ENCODE measurements at places on chromosomes 12 and 14. TPM values are rescaled to one million over a fixed set of nuclear protein-coding genes. Genes with fewer than 3 reads are reported as not detected.

Gene CABP1
- total RNA-seq, result 8.5 TPM

Gene EXOC3L4
- total RNA-seq, result not detected

Gene HOXC4
- not detected for total RNA-seq

Gene SMOC1
- total RNA-seq, result 2.4 TPM

Gene EFS
- 27.8 TPM for total RNA-seq

Gene KRT77
- not detected for total RNA-seq

Gene OGFOD2
- total RNA-seq, result 17.4 TPM

Gene KRT85
- not detected for total RNA-seq

Gene PAX9
- not detected for total RNA-seq

Gene TSPAN8
- total RNA-seq, result not detected

Gene MAPKAPK5
- 91.5 TPM for total RNA-seq

GRCh38 chr12:106106892-106107291 lies 31.9 kb downstream of the NUAK1 start:
- H3K27ac ChIP-seq, result no peak overlapping the region
- H3K27me3 ChIP-seq, result no peaks in the 10 kb centered on the region
- no peaks in the 10 kb centered on the region for H3K36me3 ChIP-seq
- H3K4me3 ChIP-seq, result no peak overlapping the region

DNA sequence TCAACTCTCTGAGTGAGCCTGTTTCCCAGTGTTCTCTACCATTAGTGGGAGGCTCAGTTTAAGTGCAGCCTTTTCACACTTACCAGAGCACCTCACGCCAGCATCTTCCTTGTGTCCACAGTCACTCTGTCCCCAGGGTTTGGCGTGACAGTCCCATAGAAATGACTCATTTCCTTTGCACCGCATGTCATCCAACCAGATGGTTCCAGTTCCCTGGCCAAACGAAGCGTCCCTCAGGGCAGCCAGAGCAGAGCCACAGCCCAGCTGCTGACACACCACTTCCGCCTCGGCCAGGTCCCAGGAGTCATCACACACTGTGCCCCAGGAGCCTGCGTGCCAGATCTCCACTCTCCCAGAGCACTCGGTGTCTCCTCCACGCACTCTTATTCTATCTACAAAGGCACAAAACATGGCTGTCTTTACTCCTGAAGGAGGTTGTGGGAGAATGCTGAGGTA lies 65.4 kb downstream of the ACSM4 start:
- H3K4me1 ChIP-seq, result no peaks in the 10 kb centered on the region
- no peak overlapping the region for H3K4me3 ChIP-seq
- no peaks in the 10 kb centered on the region for H3K36me3 ChIP-seq
- no peak for DNase-seq

DNA sequence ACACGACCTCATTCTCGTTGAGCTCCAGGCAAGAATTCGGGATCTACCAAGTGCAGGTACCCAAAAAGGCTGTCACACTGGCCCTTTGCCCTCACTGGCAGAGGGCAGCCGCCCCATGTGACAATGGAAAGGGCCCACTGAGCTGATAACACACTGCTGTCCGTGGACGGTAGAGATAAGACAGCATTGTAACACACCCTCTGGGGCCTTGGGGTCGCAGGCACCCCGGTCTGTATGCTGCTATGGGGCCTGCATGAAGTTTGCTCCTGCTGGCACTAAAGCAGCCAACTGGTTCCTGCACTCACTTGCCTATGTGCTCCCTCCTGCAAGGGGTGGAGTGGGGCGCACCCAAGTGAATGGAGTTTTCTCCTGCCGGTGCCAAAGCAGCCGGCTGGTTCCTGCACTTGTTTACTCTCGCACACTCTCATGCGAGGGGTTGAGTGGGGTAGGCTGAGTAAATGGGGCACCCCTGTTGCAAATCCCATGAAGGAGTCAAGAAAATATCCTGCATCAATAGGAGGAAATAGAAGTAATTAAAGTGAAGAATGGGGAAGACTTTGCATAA lies 477.9 kb downstream of the ATP23 start:
- H3K27me3 ChIP-seq, result no peaks in the 10 kb centered on the region
- peaks cover 2% of the 10 kb centered on the region for H3K4me1 ChIP-seq
- no peak overlapping the region for H3K27ac ChIP-seq
- H3K36me3 ChIP-seq, result no peaks in the 10 kb centered on the region
- DNase-seq, result no peak
- H3K4me3 ChIP-seq, result no peak overlapping the region

- H3K4me3 ChIP-seq, result no peak overlapping the region
- H3K36me3 ChIP-seq, result no peaks in the 10 kb centered on the region
- H3K27ac ChIP-seq, result no peak overlapping the region
- no peaks in the 10 kb centered on the region for H3K27me3 ChIP-seq
- no peaks in the 10 kb centered on the region for H3K4me1 ChIP-seq
These were observed 390.1 kb downstream of the DPF3 start for GRCh38 chr14:72503696-72504368.

DNA sequence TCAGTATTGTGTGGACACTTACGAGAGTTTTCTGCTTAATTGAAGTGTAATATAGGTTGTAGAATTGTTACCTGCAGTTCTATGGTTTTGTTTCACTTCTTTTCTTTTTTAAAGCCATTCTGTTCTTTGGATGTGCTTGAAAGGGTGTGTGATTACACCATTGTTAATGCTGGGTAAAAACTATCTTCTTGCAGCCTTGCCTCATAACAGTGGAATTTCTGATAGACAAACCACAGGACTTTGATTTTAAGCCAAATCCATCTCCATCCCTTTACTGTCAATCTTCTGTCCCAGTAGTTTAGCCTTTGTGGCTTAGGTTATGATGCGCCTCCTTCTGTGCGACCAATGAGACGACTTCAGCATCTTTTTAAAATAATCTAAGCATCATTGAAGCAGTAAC lies 182.3 kb downstream of the PELI2 start:
- H3K27me3 ChIP-seq, result no peaks in the 10 kb centered on the region
- no peak for DNase-seq
- no peaks in the 10 kb centered on the region for H3K4me1 ChIP-seq
- no peak overlapping the region for H3K4me3 ChIP-seq
- no peaks in the 10 kb centered on the region for H3K36me3 ChIP-seq

- H3K27me3 ChIP-seq, result no peaks in the 10 kb centered on the region
- no peaks in the 10 kb centered on the region for H3K36me3 ChIP-seq
- H3K27ac ChIP-seq, result no peak overlapping the region
- H3K4me1 ChIP-seq, result peaks cover 4% of the 10 kb centered on the region
These were observed 13.5 kb upstream of the NRDE2 start for GRCh38 chr14:90345239-90345557.

- H3K36me3 ChIP-seq, result no peaks in the 10 kb centered on the region
- H3K27me3 ChIP-seq, result no peaks in the 10 kb centered on the region
- peak; percentile 78 for DNase-seq
- H3K4me1 ChIP-seq, result peaks cover 29% of the 10 kb centered on the region
These were observed 938 bp upstream of the SLC25A29 start for GRCh38 chr14:100306998-100307765.

DNA sequence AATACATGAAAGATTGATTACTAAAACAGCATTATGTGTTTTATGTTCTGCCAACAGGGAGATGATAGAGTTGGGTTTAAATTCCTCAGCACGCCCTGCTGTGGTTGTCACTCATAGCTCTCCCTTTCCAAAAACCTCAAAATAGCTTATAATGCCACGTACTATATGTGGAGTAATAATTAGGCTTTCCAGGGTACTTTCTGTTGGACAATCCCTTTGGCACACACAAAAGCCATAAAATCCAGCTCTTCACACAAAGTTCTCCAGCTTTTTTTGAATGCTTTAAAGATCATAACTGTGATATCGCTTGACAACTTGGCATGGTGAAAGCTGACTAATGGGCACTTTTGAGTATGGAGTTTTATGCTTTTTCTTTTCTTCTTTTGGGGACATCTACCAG lies 145.3 kb upstream of the DCN start:
- no peak for DNase-seq
- H3K36me3 ChIP-seq, result no peaks in the 10 kb centered on the region
- no peak overlapping the region for H3K4me3 ChIP-seq
- H3K27me3 ChIP-seq, result no peaks in the 10 kb centered on the region

- no peak overlapping the region for H3K27ac ChIP-seq
- peaks cover 45% of the 10 kb centered on the region for H3K27me3 ChIP-seq
- H3K4me1 ChIP-seq, result no peaks in the 10 kb centered on the region
- H3K4me3 ChIP-seq, result no peak overlapping the region
These were observed 86.4 kb downstream of the GALNT8 start for GRCh38 chr12:4806439-4807115.

DNA sequence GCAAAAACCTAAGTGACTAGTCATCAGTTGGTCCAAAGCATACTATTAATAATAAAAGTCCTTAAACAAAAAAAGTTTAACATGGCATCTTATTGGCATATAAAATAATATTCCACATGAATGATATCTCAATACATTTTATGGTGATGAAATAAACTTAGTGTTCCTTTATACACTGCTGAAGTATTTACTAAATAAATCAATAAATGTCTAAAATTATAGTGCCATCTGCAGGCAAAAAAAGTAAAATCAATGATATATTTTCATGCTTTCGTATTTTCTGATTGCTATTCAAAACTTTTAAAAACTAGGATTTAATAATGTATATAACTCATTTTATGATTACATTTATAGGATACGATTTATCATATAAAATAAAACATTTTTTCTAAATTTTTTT lies 30.5 kb downstream of the PUS7L start:
- no peak overlapping the region for H3K4me3 ChIP-seq
- H3K27ac ChIP-seq, result no peak overlapping the region
- no peak for DNase-seq
- H3K27me3 ChIP-seq, result no peaks in the 10 kb centered on the region

GRCh38 chr12:5506295-5506694 lies 74.4 kb downstream of the NTF3 start:
- H3K27me3 ChIP-seq, result no peaks in the 10 kb centered on the region
- H3K27ac ChIP-seq, result no peak overlapping the region
- peak; percentile 19 for DNase-seq
- no peaks in the 10 kb centered on the region for H3K4me1 ChIP-seq

GRCh38 chr12:49332891-49333371 lies 4.1 kb downstream of the C1QL4 start:
- DNase-seq, result no peak
- peaks cover 14% of the 10 kb centered on the region for H3K36me3 ChIP-seq
- peak overlapping the region; percentile 51 for H3K4me3 ChIP-seq
- H3K27ac ChIP-seq, result no peak overlapping the region
- peaks cover 63% of the 10 kb centered on the region for H3K27me3 ChIP-seq
- H3K4me1 ChIP-seq, result no peaks in the 10 kb centered on the region

GRCh38 chr14:103997391-103997790 lies 55.1 kb upstream of the RD3L start:
- H3K27me3 ChIP-seq, result no peaks in the 10 kb centered on the region
- H3K27ac ChIP-seq, result no peak overlapping the region
- no peaks in the 10 kb centered on the region for H3K36me3 ChIP-seq
- no peak for DNase-seq
- no peaks in the 10 kb centered on the region for H3K4me1 ChIP-seq
- H3K4me3 ChIP-seq, result no peak overlapping the region

DNA sequence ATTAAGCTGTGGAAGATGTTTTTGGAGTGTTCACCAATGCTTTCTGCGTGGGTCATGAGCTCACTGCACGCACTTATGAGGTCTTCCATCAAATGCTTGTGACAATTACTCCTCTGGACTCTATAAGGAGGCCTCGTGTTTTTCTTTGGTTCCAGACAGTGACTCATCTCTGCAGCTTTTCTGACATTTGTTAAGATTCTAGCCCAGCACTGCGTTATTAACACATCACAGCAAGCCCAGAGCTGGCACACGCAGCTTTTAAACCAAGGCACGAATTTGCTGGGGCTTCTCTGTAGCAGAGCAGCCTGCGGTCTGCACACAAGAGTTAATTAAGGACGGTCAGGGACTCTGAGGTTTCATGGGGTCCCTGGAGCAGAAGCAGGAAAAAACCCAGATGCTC lies 16.9 kb downstream of the MEG3 start:
- no peaks in the 10 kb centered on the region for H3K27me3 ChIP-seq
- no peak for DNase-seq

DNA sequence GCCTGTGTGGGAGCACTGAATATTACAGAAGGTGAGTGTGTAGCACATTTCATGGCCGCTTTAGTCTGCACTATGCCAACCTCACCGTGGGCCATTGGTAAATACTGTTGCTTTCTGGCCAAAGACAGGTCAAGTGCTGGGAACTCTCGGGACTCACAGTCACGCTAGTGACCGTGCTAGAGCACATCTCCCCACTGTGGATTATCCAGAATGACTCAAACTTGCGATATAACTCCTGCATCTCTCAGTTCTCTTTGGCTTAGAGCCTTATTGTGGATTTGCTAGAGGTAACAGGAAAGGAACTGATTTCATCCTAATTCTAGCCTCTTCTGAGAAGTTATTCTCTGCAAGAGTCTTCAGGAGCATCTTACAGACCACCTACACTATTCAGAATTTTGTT lies 86.5 kb downstream of the DAD1 start:
- no peak for DNase-seq
- no peak overlapping the region for H3K27ac ChIP-seq
- H3K4me1 ChIP-seq, result no peaks in the 10 kb centered on the region
- H3K4me3 ChIP-seq, result no peak overlapping the region

GRCh38 chr14:88470542-88471440 lies 84.0 kb downstream of the PTPN21 start:
- H3K4me3 ChIP-seq, result no peak overlapping the region
- no peak overlapping the region for H3K27ac ChIP-seq
- H3K27me3 ChIP-seq, result no peaks in the 10 kb centered on the region

- H3K4me3 ChIP-seq, result no peak overlapping the region
- H3K4me1 ChIP-seq, result peaks cover 25% of the 10 kb centered on the region
- H3K27me3 ChIP-seq, result no peaks in the 10 kb centered on the region
- peak overlapping the region; percentile 67 for H3K27ac ChIP-seq
- peaks cover 8% of the 10 kb centered on the region for H3K36me3 ChIP-seq
These were observed 2.1 kb upstream of the UBC start for GRCh38 chr12:124916374-124917134.

DNA sequence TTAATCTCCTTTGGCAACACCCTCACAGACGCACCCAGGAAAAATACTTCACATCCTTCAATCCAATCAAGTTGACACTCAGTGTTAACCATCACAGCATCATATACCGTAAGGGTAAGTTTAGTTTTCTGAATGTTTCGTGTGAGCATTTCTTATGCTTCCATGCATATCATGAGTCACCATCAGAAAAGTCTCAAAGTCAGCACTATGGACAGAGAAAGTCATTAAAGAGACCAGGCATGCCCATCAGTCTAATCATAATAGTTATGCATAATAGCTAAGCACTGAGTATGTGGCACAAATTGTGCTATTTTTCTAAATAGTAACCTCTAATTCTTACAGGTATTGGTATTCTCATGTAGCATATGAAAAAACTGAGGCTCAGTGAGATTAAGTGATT lies 158.8 kb upstream of the PRMT8 start:
- no peak for DNase-seq
- H3K4me1 ChIP-seq, result peaks cover 14% of the 10 kb centered on the region
- no peak overlapping the region for H3K4me3 ChIP-seq
- no peak overlapping the region for H3K27ac ChIP-seq
- no peaks in the 10 kb centered on the region for H3K27me3 ChIP-seq
- H3K36me3 ChIP-seq, result no peaks in the 10 kb centered on the region

GRCh38 chr12:14558473-14558959 lies 9.2 kb downstream of the PLBD1 start:
- H3K4me1 ChIP-seq, result no peaks in the 10 kb centered on the region
- DNase-seq, result no peak
- no peak overlapping the region for H3K4me3 ChIP-seq
- H3K36me3 ChIP-seq, result no peaks in the 10 kb centered on the region

- H3K27me3 ChIP-seq, result no peaks in the 10 kb centered on the region
- no peaks in the 10 kb centered on the region for H3K36me3 ChIP-seq
- no peak overlapping the region for H3K27ac ChIP-seq
- no peak overlapping the region for H3K4me3 ChIP-seq
These were observed 23.9 kb downstream of the NID2 start for GRCh38 chr14:52044791-52045522.

All from H1 (cell line).